Mononuclear cell (primary cell): ENCODE measurements at places on chromosomes 16 and 17. TPM values are rescaled to one million over a fixed set of nuclear protein-coding genes. Genes with fewer than 3 reads are reported as not detected.

Gene ADAD2
- not detected for total RNA-seq

Gene TP53TG3
- total RNA-seq = not detected

Gene AURKB
- total RNA-seq = 1.5 TPM

Gene TMED6
- 1.0 TPM for total RNA-seq
